Fibroblast of lung (primary cell): ENCODE measurements at places on chromosomes 5 and 9. TPM values are rescaled to one million over a fixed set of nuclear protein-coding genes. Genes with fewer than 3 reads are reported as not detected.

The NUTM2G gene
- total RNA-seq: not detected in 2 replicates

The ENTREP1 gene
- total RNA-seq: under 0.01 TPM in 1 of 2 replicates, not detected in the other

The IDNK gene
- 5.9 and 7.8 TPM in 2 replicates for total RNA-seq

The GARIN3 gene
- not detected in 2 replicates for total RNA-seq

The SIL1 gene
- total RNA-seq: 59.8 and 85.5 TPM in 2 replicates

The C7 gene
- under 0.01 and 11.6 TPM in 2 replicates for total RNA-seq

The C9orf153 gene
- 0.17 and 0.51 TPM in 2 replicates for total RNA-seq

The SFXN1 gene
- 53.7 and 58.3 TPM in 2 replicates for total RNA-seq

The MYOZ3 gene
- total RNA-seq: 0.33 and 0.77 TPM in 2 replicates

The FBN2 gene
- total RNA-seq: 9.0 and 80.1 TPM in 2 replicates

The PCDHGB3 gene
- 3.1 and 5.8 TPM in 2 replicates for total RNA-seq

The IRF1 gene
- 22.1 and 34.7 TPM in 2 replicates for total RNA-seq
